ENCODE measurements at places on chromosomes 1 and 21.

- DNase-seq: no peak
These were observed 631.8 kb downstream of the RWDD3 start for GRCh38 chr1:95865769-95866168.

GRCh38 chr1:30379684-30380624 is 343.4 kb downstream of the MATN1 start:
- DNase-seq: peak; percentile 66

DNA sequence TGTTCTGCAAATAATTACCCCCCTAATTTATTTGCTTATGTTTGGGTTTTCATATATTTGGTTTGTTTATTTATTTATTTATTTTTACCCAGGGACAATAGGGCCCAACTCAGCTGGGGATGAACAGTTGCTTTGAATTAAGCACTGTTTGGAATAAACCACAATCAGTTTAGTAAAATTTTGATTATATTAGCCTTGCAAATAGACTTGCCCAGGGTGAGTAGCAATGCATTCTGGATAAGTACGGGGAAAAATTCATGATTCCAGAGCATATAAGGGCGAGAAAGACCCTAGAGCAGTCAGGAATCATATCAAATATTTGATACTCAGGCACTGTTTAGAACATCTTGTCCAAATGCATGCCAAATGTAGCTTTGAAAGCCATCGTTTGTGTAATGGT is 242.7 kb downstream of the OMA1 start:
- no peak for DNase-seq

GRCh38 chr21:35954066-35954465 is 106.3 kb downstream of the SETD4 start:
- no peak for DNase-seq

GRCh38 chr1:206066479-206067171 is 13.7 kb downstream of the RHEX start:
- DNase-seq: no peak

GRCh38 chr21:44397431-44398031 is 44.1 kb downstream of the TRPM2 start:
- DNase-seq: no peak

DNA sequence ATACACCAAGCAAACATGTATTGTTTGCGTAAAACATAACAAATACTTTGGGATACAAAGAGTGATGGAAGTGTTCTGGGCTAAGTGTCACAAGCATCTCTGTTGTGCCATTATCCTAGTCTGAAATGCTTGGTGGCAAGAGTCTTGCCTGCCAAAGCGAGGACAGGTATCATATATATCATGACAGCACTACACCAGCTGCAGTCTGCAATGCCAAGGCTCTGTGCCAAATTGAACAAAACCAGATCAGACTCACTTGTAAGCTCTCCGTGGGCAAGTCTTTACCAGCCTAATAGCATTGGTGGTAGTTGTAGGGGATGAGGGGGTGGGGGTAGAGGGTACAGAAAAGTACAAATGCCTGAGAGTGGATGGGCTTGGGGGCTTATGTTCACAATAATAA is 119.2 kb downstream of the RWDD3 start:
- no peak for DNase-seq

DNA sequence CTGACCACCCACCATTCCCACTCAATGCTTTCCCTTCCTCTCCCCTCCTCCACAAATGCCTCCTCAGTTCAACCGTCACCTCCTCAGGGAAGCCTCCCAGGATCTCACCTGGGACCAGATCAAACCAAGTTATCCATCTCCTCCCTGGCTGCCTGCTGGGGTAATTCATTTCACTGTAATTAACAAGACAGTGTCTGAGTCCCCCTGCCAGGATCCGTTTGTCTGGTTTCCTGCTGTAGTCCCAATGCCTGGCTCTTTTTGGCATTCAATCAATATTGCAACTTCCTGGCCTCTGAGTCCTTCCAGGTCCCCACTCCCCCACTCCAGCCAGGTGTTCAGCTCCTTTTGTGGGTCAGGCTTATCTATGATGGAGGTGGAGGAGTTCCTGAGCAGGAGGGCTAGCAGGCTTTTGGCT is 687.7 kb downstream of the PTPRU start:
- no peak for DNase-seq

DNA sequence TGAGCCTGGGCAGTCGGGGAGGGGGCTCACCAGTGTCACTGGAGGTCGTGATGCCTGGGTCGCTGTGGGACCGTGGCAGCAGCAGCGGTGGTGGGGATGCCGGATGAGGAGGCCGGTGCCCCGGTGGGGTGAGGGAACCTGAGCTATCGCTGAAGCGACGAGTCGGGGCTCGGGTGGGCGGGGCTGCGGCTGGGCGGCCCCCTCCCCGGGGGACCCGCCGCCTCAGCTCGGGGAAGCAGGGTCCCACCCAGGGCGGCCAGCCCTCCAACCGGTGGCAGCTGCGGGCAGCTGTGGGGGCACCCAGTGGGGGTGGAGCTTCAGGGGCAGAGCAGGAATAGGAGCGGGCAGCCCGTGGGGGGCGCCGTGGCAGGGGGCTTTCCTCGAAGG is 5.0 kb downstream of the ENTREP3 start:
- no peak for DNase-seq

GRCh38 chr21:31261759-31262158 is 82.3 kb downstream of the TIAM1 start:
- no peak for DNase-seq

DNA sequence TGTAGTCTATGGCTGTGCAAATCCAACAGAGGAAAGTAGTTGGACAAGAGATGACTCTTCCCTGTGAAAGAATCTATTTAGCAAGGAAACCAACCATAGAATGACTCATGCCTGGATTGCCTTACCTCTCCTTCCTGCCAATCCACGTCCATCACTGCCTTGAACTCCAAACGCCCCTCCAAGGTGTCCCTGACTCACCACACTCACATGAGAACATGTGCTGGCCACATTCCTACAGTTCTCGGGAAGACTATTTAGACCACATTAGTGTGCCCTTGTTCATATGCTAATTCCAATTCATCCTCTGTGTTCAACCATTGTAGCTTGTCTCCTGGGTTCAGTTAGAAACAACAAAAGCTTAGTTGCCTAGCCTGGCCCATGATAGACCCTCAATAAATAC is 157.3 kb downstream of the SLC30A10 start:
- peak; percentile 98 for DNase-seq
